Stimulated activated CD8-positive, alpha-beta memory T cell treated with anti-CD3 and anti-CD28 coated beads, Interleukin-4, amount 100 ng/mL, for 24 hours (primary cell): ENCODE measurements at places on chromosomes 3 and 15.

DNA sequence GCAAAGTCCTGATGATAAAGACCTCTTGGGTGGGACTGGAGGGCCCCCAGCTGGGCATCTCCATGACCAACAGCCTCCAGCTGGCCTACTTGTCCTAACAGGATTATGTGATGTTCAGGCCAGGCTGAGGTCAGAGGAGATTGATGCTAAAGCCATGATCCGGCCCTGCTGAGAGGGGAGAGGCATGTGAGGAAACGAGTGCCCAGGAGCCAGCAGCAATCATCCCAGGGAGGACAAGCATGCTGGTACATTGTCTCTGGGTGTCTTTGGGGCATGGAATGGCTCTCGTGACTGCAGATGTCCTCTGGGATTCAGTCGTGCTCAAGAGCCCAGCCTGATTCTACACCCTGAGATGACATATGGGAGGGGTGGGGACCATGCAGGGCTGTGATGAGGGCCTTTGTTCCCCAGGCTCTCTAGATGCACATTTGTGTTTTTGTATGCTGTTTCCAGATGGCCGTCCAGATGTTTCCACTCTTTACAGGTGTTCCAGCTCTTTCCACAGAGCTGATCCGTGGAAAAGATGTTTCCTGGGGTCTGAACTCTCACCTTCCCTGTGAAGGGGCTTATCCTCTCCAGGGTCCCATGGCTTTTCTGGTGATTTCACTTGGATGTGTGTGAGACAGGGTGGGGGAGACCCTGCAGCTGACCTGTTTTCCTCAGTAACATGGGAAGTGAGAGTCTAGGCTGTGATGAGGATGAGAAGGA lies 20.2 kb downstream of the SLC24A1 start:
- DNase-seq, result no peak

DNA sequence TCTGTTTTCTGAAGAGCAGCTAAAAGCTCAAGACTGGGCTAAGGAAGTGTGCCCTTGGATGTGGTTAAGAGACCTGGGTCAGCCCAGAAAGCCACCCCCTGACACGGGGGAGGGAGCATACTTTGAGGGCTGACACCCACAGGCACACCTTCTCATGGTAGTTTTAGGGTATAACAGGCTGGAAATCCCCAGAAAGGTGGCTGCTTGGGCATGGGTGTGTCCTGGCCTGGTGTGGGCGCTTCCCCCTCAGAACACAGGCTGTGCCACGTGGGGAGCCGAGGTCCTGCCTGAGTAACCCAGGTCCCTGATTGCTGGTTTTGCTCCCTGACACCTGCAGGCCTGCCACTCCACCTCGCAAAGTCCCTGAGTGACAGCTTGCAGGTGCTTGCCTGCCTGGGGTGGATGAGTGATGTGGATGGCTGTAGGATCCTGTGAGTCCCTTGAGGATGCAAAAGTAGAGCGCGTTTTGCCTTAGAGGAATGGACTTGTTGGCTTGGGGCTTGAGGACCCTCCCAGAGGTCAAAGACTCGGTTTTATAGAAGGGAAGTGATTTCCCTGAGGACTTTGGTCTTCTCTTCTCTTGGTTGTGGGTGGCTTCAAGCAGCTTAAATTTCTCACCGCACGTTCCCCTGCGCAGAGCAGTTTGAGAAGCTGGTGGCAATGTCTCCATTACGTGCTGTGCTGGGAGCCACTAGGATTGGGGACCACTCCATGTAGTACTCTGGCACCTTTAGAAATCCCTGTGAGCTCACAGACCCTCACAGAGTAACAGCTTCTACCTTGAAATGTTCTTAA lies 94.4 kb downstream of the DNASE1L3 start:
- peak; percentile 12 for DNase-seq

GRCh38 chr3:61809879-61810278 lies 248.5 kb downstream of the PTPRG start:
- no peak for DNase-seq

GRCh38 chr15:75725006-75725718 lies 12.5 kb upstream of the CSPG4 start:
- no peak for DNase-seq

- DNase-seq, result peak; percentile 10
Observed at GRCh38 chr3:153162513-153163392, 727 bp downstream of the RAP2B start.

GRCh38 chr3:140505213-140505612 lies 172.7 kb upstream of the TRIM42 start:
- no peak for DNase-seq

DNA sequence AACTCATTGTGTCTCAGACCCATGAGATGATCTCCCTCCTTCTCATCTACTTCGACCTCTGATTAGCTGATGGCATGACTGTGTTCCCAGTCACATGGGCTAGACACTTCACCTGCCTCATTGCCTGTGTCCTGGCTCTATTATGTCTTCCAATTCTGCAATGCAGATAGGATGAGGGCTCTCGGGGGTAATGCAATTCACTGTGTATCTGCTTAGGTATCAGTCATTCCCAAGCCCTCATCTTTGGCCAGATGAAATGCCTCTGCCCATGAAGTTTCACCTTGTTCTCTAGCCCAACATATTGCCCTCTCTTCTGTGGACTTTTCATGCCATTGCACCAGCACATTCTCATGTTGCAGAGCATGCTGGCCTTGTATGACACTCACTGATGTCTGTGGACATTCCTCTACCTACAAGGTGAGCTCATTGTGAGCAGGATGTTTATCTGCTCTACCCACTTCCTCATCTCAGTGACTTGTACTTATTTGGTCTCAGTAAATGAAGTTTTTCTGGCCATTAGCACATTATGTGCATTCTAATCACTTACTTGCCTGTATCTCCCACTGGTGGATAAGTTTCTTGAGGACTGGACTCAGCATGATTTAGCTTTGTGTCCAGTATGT lies 32.3 kb downstream of the MOBP start:
- no peak for DNase-seq

DNA sequence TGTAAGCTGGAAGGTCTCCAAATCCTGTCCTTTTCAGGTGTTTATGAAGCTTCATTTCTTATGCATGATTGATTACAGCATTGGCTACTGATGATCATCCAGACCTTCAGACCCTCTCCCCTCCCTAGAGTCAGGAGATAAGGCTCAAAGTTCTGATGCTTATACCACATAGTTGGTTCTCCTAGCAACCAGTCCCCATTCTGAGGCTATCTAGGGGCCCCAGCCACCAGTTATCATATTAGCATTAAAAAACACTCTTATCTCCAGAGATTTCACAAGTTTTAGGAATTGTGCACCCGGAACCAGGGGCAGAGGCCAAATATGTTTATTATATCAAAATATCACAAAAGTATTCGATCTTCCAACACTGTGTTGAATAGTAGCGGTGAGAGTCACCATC lies 953.1 kb downstream of the FHIT start:
- DNase-seq, result no peak
